ENCODE measurements at places on chromosomes 6 and 20.

- DNase-seq, result peak; percentile 55
Observed at GRCh38 chr20:316316-317068, 8.9 kb upstream of the SOX12 start.

DNA sequence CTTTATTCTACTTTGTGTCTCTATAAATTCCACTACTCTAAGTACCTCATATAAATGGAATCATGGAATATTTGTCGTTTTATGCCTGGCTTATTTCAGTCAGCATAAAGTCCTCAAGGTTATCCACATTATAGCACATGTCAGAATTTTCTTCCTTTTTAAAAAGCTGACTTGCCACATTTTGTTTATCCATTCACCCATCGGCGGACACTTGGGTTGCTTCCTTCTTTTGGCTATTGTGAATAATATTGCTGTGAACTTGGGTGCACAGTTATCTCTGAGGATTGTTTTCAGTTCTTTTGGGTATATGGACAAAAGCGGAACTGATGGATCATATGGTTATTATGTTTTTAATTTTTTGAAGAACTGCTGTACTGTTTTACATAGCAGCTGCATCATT is 39.1 kb upstream of the ME1 start:
- DNase-seq, result no peak

- no peak for DNase-seq
Observed at GRCh38 chr6:39466631-39467030, 144.1 kb upstream of the KCNK16 start.

- no peak for DNase-seq
Observed at GRCh38 chr6:136969433-136969832, 47.3 kb downstream of the SLC35D3 start.

- no peak for DNase-seq
Observed at GRCh38 chr20:62236766-62237513, 1.4 kb upstream of the OSBPL2 start.

GRCh38 chr20:23228912-23229311 is 121.7 kb upstream of the NXT1 start:
- peak; percentile 96 for DNase-seq

DNA sequence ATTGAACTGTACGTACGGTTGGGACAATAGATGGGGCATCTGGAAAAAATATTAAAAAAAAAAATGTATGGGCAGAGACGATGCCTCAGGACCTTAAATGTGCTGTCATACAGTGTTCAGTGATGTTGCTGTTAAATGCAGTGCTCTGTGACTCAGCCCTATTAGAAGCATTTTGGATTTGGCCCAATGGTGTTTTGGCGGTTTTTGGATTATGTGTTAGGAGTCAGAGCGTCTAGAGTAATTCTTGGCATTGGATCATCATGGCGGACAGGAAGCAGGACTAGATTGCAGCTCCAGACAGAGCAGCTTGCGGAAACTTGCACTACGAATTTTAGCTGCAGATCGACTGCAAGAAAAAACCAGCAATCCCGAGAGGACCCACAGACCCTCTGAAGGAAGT is 280.0 kb downstream of the SOX4 start:
- peak; percentile 98 for DNase-seq

- DNase-seq, result no peak
Observed at GRCh38 chr6:13351271-13351670, 22.9 kb upstream of the TBC1D7 start.

GRCh38 chr6:73985891-73986290 is 289.9 kb downstream of the CD109 start:
- peak; percentile 64 for DNase-seq

- DNase-seq, result no peak
Observed at GRCh38 chr6:47310131-47310480, 401 bp upstream of the TNFRSF21 start.

GRCh38 chr6:87322304-87323212 is at the start of gene SMIM8:
TSS of gene SMIM8 (plus strand) at chr6:87322588. CDS start at chr6:87337032, 14,444 bp downstream.
- DNase-seq, result peak; percentile 61

- DNase-seq, result no peak
Observed at GRCh38 chr6:149483334-149483725, 1.5 kb downstream of the ZC3H12D start.

GRCh38 chr20:24658920-24659660 is 189.7 kb downstream of the SYNDIG1 start:
- DNase-seq, result no peak

DNA sequence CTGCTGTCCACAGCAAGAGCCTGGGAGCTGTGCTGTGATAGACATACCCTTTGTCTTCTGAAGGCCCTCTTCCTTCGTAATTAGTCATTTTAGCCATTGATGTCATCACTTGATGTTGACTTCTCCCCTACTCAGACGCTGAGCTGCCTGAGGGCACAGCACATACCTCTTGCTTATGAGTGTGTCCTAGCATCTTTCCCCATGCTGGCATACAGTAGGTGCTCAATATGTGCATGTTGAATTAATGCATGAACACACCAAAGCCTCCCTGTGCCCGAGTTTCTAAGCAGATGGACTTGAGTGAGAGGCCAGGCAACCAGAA is 35.8 kb upstream of the FAM83D start:
- DNase-seq, result no peak

GRCh38 chr6:10138917-10139316 is 276.0 kb downstream of the TFAP2A start:
- no peak for DNase-seq

DNA sequence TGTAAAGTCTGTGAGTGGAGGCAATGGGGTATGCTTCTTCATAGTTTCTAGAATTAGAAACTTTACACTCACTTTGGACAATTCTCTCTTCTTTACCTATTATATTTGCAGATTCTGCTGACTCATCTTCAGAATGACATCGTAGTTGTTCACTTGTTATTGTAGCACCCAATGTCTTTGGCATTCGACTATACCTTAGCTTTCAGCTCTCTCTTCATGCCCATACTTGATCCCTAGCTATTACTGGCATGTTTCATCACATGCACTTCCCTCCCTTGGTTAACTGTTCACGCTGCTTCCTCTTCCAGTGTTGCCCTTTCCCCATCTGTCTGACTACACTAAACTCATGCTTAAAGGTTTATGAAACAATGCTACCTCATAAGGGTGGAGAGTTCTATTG is 298.1 kb upstream of the TCF21 start:
- peak; percentile 69 for DNase-seq

- no peak for DNase-seq
Observed at GRCh38 chr6:159934181-159934580, 34.7 kb upstream of the IGF2R start.

- DNase-seq, result no peak
Observed at GRCh38 chr6:161344626-161345025, 70.8 kb upstream of the AGPAT4 start.

DNA sequence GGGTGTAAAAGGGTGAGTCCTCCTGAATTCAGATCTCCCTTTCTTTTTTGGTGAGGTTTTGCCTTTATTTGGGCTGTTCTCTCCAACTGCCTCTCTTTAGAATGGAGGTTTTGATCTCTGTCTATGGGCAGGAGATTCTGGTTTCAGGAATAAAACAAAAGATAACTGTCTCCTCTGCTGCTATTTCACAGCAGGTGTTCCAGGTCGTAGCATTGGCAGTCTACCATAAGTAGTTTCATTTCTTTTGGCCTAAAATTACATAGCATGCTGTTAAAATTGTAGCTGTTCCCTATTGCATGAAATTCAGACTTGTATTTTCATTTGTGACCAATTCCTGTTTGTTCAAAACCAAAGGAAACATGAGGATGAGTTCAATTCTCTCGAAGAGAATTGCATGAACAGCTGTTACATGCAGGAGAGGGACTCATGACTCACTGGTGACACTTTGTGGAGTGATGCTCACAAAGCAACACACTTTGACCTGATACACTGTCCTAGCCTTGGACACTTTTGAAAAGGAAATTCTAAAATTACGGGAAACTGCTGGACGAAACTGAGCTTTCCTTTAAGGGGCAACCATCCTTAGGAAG is 76.8 kb upstream of the SIRPG start:
- DNase-seq, result peak; percentile 40

DNA sequence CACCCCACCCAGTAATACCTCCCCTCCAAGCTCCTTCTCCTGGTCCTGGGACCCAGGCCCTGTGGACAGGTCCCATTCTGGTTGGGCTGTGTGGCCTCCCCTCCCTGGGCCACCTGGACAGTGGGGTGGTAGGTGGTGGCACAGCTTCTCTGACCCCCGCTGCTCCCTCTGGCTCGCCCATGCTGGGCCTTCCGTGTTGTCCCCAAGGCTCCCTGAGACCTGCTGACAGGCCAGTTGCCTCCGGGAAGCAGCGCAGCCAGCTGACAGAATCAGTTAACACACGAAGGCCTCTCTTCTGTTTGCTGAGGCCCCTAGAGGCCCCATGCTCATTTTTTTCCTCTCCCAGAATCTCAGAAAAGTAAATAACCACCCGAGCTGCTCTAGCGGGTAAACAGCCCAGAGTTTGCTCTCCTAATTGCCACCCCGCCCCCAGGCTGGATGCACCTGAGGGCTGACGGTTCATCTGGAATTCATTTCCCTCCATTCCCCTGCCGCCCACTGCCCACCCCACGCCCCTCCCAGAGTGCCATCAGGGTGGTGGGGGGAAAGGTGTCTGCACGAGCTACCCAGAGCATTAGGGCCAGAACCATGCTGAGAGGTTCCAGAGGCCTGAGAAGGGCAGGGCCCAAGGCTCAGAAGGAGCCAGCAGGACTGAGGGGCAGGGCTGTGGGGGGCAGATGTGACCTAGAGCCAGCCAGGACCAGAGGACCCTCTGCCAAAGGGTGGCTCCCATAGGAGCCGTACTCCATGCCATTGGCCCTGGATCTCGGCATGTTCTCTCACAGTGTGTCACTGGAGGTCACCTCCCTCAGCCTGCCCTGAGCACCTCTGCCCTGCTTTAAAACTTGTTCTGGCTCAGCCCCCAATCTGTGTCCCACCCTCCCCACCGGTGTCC is 157.5 kb downstream of the GRM4 start:
- DNase-seq, result no peak

GRCh38 chr6:147065786-147066185 is 138.4 kb upstream of the STXBP5 start:
- DNase-seq, result no peak

GRCh38 chr6:33746036-33746600 is 587 bp downstream of the IP6K3 start:
- DNase-seq, result peak; percentile 54

GRCh38 chr20:53194306-53195290 is 222.4 kb downstream of the TSHZ2 start:
- DNase-seq, result no peak

DNA sequence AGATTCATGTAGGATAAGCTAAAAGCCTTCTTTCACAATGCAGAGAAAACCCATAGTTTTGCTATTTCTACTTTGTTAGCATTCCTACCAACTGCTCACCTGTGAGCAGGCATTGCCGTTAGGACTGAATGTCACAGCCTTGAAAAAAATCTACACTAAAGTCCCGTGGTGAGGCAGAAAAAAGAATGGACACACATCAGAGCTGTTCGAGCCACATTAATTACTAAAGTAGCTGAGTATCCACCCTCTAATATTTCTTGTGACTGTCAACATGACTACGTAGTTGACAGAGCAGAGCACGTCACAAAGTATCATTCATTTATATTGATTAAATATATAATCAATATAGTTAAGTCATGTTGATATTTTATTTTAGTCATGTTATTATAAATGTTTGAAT is 10.1 kb downstream of the HDGFL1 start:
- DNase-seq, result no peak

- no peak for DNase-seq
Observed at GRCh38 chr6:170067923-170068360, 222.9 kb downstream of the DLL1 start.

DNA sequence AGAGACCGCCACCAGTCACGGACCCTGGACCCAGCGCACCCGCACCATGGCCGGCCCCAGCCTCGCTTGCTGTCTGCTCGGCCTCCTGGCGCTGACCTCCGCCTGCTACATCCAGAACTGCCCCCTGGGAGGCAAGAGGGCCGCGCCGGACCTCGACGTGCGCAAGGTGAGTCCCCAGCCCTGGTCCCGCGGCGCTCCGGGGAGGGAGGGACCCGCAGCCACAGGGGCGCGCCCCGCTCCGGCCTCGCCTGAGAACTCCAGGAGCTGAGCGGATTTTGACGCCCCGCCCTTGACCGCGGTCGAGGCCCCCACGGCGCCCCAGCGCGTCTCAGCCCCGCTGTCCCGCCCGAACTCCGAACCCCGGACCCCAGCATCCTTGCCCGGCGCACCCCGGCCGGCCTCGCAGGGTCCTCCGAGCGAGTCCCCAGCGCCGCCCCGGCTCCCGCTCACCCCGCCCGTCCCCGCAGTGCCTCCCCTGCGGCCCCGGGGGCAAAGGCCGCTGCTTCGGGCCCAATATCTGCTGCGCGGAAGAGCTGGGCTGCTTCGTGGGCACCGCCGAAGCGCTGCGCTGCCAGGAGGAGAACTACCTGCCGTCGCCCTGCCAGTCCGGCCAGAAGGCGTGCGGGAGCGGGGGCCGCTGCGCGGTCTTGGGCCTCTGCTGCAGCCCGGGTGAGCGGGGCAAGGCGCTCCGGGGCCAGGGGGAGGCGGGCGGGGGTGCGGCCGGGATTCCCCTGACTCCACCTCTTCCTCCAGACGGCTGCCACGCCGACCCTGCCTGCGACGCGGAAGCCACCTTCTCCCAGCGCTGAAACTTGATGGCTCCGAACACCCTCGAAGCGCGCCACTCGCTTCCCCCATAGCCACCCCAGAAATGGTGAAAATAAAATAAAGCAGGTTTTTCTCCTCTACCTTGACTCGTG is at the start of gene OXT:
Gene OXT, plus strand, starts transcription at position 11 of the 920 bp plus-strand sequence. Its CDS starts 36 bp downstream, at position 47.
- DNase-seq, result no peak

- DNase-seq, result no peak
Observed at GRCh38 chr6:152896923-152897322, 85.9 kb downstream of the FBXO5 start.

DNA sequence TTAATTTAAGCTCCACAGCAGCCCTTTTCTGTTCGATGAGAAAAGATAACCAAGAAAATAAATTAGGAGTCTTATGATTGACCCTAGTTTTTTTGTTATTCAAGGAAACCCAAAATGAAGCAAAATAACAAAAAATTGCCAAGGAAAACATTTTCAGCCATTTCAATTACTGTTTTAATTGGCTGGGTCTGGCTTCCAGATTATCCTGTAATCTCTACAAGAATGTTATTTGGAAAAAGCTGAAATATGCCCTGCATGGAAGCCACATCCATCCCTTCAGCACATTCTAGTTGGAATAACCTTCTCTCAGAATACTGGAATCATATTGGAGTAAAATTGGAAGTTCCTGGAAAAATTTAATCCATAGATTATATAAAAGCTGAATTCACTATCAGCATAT is 191.1 kb upstream of the CCN2 start:
- no peak for DNase-seq

GRCh38 chr20:63101781-63102720 is 95.3 kb upstream of the BHLHE23 start:
- DNase-seq, result peak; percentile 34

GRCh38 chr20:61352346-61353260 is 100.5 kb downstream of the CDH4 start:
- DNase-seq, result no peak

DNA sequence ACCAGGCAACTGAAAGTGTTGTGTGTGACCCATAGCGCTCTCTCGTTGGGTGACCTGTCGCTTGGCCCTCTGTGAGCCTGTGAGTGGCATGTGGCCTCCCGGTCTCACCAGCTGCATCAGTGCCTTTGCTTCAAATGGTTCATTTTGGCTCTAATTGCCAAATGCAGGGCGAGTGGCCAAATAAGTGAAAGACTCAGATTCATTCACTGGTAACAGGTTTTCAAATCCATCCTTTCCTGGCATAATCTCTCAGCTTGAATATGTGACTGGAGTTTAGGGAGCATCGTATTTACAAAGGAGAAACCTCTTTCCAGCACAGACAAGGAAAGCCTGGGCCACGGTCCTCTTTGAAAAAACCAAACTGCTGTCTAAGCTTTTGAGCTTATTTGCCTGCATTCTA is 321.6 kb upstream of the QKI start:
- no peak for DNase-seq

All from fibroblast of mammary gland (primary cell).